Colonic mucosa (tissue), 4 donors: ENCODE measurements at places on chromosomes 16 and 17.

DNA sequence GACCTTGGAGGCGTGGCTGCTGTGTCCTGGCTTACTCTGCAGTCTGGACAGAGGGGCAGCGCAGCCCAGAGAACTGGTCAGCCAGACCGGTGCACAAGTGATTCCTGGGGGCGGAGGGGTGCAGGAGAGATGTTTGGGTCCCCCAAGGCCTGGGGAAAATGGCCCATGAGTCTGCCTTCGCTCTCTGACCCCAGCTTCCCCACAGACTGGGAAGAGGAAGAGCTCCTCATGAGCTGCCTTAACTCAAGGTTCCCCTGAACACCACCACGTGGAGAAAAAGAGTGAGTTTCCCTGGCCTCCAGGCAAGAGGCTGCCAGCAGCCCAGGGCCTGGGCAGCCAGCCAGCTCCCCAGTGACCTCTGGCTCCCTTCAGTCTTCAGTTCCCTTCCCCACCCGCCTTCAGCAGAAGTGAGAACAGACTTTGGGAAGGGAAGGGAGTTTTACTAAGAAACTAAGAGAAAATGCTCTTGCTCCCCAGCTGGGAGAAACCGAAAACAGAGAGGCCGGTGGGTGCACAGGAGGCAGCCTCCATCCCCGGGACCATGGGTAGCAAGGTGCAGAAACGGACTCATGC, 2.0 kb upstream of the C17orf99 start:
- DNase-seq = peak; percentile 90

GRCh38 chr16:75222271-75222783, 3.5 kb downstream of the CTRB1 start:
- no peak for DNase-seq

DNA sequence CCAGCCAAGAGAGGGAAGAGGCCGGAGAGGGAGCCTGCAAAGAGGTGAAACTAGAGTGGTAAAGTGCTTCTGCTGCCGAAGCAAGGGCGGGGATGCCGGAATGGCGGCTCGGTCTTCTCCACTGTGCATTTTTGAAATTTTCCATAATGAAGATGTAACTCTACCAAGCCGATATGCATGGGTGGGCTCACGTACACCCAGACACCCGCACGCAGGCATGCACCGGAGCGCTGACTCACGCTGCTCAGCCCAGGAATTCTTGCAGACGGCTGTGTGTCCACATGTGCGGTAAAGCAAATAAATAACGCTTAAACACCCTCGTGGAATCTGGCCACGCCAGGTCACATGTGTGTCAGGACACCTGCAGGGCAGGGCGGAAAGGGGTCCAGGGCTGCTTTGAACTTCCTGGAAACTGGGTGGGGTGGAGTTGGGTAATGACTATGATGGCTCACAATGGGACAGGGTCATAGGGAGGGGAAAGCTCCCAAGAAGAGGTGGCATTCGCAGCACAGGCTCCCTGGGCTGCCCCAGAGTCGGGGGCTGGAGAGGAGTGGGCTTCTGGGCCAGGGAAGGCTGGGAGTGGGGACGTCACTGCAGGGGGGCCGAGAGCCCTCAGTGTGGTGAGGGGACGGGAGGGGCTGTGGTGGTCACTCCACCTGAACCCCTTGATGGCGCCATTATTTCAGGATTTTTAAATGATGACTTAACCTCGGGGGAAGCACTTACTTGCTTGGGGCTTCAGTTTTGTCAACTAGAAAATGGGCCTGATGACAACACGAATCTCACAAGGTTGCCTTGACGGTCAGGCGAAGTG, 265.5 kb downstream of the PARN start:
- DNase-seq = no peak

DNA sequence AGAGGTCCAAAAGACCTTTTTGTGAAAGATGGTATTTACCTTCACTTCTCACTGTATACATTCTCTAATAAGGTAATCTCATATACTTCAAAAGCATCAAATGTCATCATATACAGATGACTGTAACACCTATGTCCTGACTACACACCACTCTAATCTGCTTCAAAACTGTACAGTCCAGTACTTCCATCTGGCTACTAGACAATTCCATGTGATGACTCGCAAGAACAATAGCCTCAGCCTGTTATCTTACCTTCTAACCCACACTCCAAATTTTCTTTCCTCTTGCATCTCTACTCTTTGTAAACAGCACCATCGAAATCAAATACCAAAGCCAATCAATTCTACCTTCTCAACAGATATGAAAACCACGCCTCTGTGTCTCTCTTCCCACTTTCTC, 24.1 kb downstream of the MYO1D start:
- no peak for DNase-seq
